ENCODE measurements at places on chromosomes 2 and 18. TPM values are rescaled to one million over a fixed set of nuclear protein-coding genes. Genes with fewer than 3 reads are reported as not detected.

MYO5B gene
- total RNA-seq = 0.31 TPM

PPM1B gene
- 36.0 TPM for total RNA-seq

GAREM2 gene
- 12.4 TPM for total RNA-seq

SKA1 gene
- 22.1 TPM for total RNA-seq

C2orf66 gene
- total RNA-seq = 0.33 TPM

RGPD3 gene
- 0.31 TPM for total RNA-seq

BUB1 gene
- 91.2 TPM for total RNA-seq

MLPH gene
- 60.2 TPM for total RNA-seq

PSTPIP2 gene
- 0.39 TPM for total RNA-seq

SKOR2 gene
- total RNA-seq = not detected

MDH1B gene
- 0.85 TPM for total RNA-seq

NOSTRIN gene
- total RNA-seq = not detected

TMEM17 gene
- total RNA-seq = 4.1 TPM

ACADL gene
- not detected for total RNA-seq

DNA sequence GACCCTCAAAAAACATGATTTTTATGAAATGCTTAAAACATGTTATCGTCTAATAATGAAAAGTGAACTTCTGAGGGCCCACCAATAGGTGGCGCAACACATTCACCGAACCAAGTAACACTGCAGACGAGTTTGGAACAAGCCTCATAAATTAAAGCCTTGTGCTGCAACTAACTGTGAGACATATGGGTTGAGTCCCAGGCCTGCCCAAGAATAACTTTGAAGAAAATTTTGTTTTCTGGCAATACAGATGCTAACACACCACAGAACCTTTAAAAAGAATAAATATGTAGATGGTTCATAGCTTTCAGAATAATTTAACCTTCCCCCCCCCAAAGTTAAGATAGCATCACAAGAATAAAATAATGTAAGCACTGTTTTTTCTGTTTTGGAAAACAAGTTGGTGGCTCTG is 285.9 kb downstream of the RNF144A start:
- DNase-seq = peak; percentile 15

GRCh38 chr2:103132536-103133217 is 370.8 kb downstream of the TMEM182 start:
- DNase-seq = no peak

GRCh38 chr2:127567351-127567854 is 31.9 kb downstream of the MYO7B start:
- no peak for DNase-seq

DNA sequence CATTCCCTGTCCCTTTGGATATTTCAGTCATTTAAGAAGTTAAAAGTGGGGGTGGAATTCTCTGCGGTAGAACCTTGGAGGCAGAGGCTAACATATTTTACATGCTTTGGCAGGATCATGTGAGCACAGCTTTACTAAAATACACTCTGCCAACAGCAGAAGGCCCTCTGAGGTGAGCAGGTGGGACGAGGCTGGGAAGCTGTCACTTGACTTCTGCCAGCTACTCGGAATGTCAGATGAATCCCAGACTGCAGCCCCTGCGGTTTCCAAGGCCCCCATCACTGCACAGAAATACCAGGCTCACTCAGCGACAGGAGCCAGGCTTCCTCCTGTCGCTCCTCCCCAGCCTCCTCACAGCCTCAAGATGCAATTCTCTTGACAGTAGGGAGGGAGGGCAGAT is 220.9 kb upstream of the REV1 start:
- DNase-seq = no peak

DNA sequence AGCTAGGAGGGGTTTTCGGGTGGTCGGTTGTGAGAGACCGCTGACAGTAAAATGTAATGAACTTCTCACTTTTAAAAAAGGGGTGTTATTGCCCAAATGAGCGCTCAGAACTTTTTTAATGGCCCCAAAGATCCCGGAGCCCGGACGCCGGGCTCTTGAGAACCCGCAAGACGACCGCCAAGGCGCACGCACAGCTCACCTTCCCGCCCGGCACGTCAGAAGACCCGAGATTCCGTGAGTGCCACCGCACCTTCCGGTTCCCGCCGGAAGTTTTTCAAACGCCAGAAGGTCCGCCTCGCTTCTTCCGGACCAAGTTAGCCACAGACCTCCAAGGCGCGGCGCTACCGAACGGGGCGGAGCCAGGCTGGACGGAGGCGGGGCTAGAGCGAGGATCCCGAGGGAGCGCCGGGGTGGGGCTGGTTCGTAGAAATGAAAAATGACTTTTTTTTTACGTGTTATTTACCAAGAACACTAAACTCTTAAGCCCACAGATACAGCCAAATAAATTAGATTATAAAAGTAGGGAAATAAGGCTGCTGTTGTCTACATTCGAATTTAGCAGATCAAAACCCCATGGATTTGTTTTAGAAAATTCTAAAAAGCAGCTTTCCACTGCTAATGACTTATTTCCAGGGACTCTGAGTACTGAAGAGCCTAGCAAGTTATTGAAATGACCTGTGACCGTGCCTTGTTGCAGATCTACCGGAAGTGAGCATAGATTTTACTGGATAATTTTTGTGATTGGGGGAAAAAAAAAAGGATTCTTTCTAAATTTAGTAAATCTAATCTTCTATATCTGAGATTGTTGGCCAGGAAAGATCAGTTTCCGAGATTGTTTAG is at the start of gene SRBD1:
Gene SRBD1, minus strand, starts transcription at position 248 of the 840 bp plus-strand sequence. CDS start 5,826 bp downstream, outside the sequence.
- DNase-seq = peak; percentile 88

- no peak for DNase-seq
Measured at GRCh38 chr2:36809069-36809445, 112.5 kb downstream of the VIT start.

DNA sequence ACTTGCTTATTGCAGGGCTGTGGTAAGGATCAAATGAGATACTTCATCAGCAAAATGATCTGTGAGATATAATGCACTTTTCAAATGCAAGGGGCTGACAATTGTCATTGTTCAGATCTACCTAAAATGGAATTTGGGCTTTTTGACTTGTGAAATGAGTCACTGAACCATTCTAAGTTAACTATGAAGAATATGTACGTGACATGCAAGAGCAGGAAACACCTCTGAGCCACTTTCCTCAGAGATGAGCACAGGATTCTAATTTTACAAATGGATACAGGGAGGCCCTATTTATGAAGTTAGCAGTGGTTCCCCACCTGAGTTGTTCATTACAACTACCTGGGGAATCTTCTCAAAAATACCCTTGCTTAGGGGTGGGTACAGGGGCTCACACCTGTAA is 26.7 kb downstream of the CTLA4 start:
- no peak for DNase-seq

DNA sequence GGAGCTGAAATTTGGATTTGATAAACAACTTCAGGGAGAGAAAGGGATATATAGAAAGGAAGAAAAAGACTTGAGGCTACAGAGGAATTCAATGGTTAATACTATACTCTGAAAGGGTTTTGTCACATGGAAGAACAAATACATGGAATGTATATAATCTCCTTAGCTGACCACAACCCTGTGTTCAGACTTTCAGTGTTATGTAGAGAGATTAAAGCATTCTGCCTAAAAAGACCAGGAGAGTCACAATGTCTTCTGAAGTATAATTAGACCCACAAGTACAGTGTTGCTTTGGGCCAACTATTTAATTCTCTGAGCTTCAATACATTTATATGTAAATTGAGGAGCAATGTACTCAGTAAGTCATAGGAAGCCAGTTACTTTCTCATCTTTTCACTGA is 123.8 kb upstream of the FSHR start:
- no peak for DNase-seq

GRCh38 chr18:9673296-9674251 is 34.5 kb upstream of the RAB31 start:
- peak; percentile 41 for DNase-seq

DNA sequence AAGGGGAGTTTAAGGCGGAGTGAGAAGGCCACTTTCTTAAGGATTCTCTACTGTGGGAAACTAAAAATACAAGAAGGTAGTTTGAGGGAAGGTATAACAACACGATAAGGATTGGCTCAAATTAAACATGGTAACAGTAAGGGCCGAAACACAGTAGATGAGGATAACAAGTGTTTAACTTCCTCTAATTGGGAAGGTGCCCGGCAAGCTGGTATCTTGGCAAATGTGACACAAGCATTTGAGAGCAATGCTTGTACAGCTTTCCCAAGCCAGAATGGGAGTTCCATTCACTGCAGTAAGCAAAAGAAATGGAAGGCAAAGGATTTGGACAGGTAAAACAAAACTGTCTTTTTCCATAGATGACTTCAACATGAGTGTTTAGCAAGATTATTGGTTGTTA is 19.8 kb downstream of the USP40 start:
- no peak for DNase-seq

- DNase-seq = no peak
Measured at GRCh38 chr2:75186821-75187220, 12.5 kb downstream of the TACR1 start.

GRCh38 chr2:204722207-204722606 is 176.9 kb downstream of the PARD3B start:
- DNase-seq = no peak

DNA sequence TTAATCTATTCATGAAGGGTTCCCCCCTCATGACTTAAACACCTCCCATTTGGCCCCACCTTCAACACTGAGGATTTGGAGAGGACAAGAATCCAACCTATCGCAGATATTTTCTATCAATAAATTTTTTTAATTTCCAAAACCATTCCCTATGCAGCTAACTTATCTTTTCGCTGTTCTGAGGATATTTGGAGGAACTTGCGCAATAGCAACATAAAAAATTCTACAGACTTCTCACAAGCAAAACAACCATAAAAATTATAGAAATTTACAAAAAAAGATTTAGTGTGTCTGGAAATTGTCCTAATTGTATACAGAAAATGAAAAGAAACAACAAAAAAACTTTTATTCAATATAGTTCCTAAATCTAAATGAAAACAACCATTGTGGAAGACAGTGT is 1472.7 kb upstream of the ZEB2 start:
- DNase-seq = no peak

GRCh38 chr2:50833036-50833435 is 198.9 kb downstream of the NRXN1 start:
- no peak for DNase-seq

DNA sequence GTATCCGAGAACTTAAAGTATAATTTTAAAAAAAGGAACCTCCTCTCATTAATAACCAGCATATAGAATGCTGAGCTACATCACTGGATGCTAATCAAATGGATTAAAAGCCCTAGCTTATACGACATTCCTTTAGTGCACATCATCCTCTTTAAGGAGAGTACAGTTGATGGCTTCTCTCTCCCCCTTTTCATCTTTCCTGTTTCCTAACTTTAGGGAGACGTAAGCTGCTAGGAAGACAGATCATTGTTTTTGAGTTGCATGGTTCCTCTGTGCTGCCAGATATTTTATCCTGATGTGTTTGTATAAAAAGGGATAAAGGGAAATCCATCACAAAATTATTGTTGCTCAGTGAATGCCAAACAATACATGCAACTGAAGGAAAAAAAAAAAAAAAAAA is 94.2 kb downstream of the SLC8A1 start:
- DNase-seq = no peak

GRCh38 chr18:77346208-77346810 is 96.7 kb downstream of the GALR1 start:
- DNase-seq = no peak

- no peak for DNase-seq
Measured at GRCh38 chr2:28296243-28296642, 96.4 kb upstream of the FOSL2 start.

DNA sequence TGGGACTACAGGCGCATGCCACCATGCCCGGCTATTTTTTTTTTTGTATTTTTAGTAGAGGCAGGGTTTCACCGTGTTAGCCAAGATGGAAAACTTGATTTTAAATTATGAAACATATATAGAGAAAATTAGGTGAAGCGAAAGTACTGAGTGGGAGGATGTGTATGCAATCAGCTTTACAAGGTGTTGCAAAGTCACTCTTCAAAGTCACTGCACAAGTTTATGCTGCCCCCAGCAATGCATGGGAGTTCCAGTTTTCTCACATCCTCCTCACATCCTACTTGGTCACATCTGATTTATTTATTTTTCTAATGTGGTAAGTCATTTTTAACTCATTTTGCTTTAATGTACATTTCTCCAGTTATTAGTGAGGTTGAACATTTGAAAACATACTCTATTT is 49.2 kb upstream of the CHN1 start:
- no peak for DNase-seq

GRCh38 chr2:85547089-85547858 is 8.3 kb downstream of the MAT2A start:
- DNase-seq = no peak

- DNase-seq = no peak
Measured at GRCh38 chr2:159609811-159610549, 6.4 kb downstream of the BAZ2B start.

GRCh38 chr2:66189553-66189952 is 245.4 kb upstream of the MEIS1 start:
- no peak for DNase-seq

GRCh38 chr18:79422783-79423165 is 27.0 kb downstream of the NFATC1 start:
- DNase-seq = no peak

- no peak for DNase-seq
Measured at GRCh38 chr2:175356901-175357300, 175.4 kb upstream of the ATP5MC3 start.

- no peak for DNase-seq
Measured at GRCh38 chr2:100747551-100747950, 72.4 kb upstream of the NPAS2 start.

- DNase-seq = no peak
Measured at GRCh38 chr18:2336690-2337392, 234.5 kb downstream of the METTL4 start.

DNA sequence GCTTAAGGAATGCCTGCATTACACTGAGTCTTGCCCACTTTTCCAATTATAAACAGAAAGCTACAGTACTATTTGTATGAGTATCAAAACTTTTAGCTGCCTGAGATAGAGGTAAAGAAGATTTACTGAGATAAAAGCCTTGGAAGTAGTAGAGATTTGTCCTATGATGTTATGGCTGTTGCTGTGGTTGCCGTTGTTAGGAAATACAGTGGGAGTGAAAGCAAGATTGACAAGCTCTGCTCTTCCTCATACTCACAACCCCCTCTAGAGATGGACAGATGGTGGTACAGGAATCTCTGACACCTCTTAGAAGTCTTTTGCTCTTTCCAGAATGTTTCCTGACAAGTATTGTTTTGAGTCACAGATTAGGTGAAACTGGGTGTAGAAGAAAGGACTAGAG is 242.5 kb downstream of the RPIA start:
- no peak for DNase-seq

- no peak for DNase-seq
Measured at GRCh38 chr2:185456517-185456916, 282.1 kb upstream of the FSIP2 start.

DNA sequence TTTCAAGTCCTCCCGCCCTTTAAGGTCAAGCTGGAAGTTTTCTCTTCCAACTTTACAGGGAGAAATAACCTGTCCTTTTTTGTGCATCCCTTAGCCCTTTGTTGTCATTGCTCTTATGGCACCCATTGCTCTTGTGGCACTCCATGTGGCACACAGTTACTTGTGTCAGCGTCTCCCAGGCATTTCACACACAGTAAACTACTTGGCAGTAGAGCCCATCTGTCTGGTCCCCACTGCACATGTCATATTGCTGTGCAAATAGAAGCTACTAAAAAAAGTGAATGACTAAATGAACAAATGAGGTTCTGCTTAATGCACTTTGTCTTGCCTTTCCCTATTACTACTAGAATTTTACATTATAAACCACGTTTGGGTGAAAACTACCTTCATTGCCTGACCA is 149.3 kb downstream of the EML6 start:
- no peak for DNase-seq

GRCh38 chr2:199509403-199509802 is 51.7 kb upstream of the SATB2 start:
- no peak for DNase-seq

GRCh38 chr2:50769406-50770181 is 262.3 kb downstream of the NRXN1 start:
- DNase-seq = no peak

GRCh38 chr18:36325846-36326245 is 28.3 kb downstream of the FHOD3 start:
- DNase-seq = no peak
